Fibroblast of gingiva (primary cell): ENCODE measurements at places on chromosomes 1 and 21.

- DNase-seq, result no peak
Observed at GRCh38 chr1:118535901-118536300, 350.9 kb upstream of the SPAG17 start.

GRCh38 chr1:6101826-6102531 lies 56.3 kb downstream of the KCNAB2 start:
- DNase-seq, result no peak

DNA sequence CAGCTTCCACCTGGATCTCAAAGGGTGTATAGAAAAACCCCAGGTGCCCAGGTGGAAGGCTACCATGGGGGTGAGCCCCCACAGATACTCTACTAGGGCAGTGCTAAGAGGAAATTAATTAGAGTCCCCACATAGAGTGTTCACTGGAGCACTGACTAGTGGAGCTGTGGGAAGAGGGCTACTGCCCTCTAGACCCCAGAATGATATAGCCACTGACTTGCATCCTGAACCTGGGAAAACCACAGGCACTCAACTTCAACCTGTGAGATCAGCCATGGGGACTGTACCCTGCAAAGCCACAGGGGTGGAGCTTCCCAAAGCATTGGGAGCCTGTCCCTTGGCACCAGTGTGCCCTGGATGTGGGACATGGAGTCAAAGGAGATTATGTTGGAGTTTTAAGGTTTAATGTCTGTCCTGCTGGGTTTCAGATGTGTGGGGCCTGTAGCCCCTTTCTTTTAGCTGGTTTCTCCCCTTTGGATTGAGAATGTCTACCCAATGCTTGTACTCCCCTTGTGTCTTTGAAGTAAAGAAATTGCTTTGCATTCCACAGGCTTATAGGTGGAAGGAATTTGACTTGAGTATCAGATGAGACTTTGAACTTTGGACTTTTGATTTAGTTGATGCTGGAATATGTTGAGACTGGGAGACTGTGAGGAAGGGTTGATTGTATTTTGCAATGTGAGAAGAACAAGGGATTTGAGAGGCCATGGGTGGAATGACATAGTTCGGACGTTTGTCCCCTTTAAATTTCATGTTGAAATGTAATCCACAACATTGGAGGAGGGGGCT lies 31.8 kb upstream of the CDC14A start:
- DNase-seq, result no peak

DNA sequence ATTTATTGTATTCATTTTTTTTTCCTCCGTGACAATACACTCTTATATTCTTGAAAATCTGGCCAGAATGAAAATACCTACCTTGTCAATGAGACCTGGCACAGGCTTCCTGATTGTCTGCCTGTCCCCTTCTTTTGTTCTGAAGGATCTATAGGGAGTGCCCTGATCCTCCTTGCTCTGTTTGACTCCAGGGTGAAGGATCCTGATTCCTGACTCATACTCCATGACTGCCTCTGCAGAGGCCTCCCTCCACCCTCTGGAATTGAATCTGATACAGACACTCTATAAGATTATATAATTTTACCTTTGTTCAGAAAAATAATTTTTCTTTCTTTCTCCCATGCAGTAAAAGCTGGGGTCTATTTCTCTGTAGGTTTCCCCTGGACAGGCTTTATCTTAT lies 116.2 kb downstream of the HMCN1 start:
- DNase-seq, result no peak

DNA sequence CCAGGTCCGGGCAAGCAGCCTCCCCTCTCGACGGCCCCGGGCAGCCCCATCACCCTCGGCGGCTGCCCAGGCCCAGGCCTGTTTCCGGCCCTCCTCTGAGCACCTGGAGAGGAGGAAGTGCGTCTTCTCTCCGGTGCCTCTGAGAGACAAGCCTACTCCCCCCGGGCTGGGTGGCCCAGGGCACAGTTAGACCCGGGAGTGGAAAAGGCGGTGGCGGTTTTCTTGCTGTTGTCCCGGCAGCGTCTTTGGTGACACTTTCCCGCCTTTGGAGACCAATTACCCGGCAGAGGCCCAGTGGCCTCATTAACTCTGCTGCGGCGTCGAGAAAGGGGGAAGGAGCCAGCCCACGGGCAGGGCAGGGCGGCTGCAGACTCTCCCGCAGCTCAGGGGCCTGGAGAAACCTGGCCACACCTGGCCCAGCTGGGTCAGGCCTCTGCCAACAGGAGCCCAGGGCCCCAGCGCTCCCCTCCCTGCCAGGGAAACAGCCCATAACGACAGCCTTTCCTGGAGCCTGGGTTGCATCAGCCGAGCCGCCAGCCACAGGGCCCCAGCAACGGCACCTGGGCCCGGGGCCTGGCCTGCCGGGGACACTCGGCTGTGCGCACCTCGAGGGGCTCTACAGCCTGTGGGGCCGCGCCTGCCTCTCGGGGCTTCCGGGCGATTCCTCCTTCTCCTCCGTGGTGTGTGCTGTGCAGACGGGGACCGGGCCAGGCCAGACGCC lies 28.4 kb upstream of the C1orf159 start:
- no peak for DNase-seq

GRCh38 chr1:162168261-162168660 lies 98.8 kb downstream of the NOS1AP start:
- DNase-seq, result no peak

- DNase-seq, result no peak
Observed at GRCh38 chr21:46093668-46094400, 4.1 kb upstream of the COL6A2 start.

GRCh38 chr1:12760256-12760795 lies 13.2 kb upstream of the PRAMEF12 start:
- no peak for DNase-seq

- no peak for DNase-seq
Observed at GRCh38 chr1:171715813-171716251, 26.0 kb downstream of the VAMP4 start.
